ENCODE measurements at places on chromosomes 16 and 17.

DNA sequence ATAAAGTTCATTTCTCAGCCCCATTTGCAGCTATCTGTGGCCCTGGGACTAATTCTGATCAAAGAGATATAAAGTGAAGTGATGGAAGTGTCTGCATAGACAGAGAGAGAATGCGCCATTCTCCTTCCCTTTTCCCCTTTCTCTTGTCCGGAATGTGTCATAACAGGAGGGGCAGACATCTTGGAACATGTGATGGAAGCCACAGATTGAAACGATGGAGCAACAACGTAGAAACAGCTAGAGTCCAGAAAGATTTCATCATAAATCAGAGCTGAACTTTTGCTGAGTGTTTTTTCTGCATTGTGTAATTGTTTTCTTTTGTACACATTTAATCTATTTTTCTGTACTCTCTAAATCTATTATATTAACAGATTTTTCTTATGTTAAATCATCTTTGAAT lies 11.3 kb downstream of the ASGR1 start:
- no peak for DNase-seq

- DNase-seq = no peak
These were observed 51.4 kb downstream of the MFSD11 start for GRCh38 chr17:76789235-76789788.

GRCh38 chr17:49439673-49440571 lies 25.2 kb upstream of the PHB1 start:
- no peak for DNase-seq

DNA sequence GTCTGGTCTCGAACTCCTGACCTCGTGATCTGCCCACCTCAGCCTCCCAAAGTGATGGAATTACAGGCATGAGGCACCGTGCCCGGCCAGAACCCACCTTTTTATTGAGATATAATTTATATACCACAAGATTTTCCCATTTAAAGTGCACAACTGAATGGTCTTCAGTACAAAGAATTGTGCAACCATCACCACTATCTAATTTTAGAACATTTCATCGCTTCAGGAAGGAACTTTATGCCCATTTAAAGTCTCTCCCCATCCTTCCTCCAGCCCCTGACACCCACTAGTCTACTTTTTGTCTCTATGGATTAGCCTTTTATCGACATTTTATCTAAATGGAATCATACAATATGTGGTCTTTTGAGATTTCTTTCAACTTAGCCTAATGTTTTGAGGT lies 25.4 kb upstream of the HELZ start:
- DNase-seq = no peak

- no peak for DNase-seq
These were observed 608.9 kb upstream of the SALL1 start for GRCh38 chr16:51759999-51760398.

- no peak for DNase-seq
These were observed 3.3 kb upstream of the SLC38A8 start for GRCh38 chr16:84045818-84046470.

DNA sequence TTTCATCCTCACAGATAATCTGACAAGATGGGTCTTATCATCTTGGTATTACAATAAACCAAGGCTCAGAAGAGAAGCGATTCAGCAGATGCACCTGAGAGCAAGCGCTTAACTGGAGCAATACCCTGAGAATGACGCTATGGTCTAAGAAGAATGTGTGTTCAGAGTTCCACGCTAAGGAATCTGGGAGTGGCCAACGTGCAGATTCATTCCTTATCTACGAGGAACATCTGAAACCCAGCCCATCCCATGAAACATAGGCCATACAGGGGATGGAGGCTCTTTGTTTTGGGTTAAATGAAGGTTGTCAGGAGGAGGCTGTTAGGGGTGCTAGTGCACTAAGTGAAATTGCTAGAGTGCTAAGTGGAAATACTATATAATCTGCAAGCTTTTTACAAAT lies 28.5 kb upstream of the KDM8 start:
- no peak for DNase-seq

DNA sequence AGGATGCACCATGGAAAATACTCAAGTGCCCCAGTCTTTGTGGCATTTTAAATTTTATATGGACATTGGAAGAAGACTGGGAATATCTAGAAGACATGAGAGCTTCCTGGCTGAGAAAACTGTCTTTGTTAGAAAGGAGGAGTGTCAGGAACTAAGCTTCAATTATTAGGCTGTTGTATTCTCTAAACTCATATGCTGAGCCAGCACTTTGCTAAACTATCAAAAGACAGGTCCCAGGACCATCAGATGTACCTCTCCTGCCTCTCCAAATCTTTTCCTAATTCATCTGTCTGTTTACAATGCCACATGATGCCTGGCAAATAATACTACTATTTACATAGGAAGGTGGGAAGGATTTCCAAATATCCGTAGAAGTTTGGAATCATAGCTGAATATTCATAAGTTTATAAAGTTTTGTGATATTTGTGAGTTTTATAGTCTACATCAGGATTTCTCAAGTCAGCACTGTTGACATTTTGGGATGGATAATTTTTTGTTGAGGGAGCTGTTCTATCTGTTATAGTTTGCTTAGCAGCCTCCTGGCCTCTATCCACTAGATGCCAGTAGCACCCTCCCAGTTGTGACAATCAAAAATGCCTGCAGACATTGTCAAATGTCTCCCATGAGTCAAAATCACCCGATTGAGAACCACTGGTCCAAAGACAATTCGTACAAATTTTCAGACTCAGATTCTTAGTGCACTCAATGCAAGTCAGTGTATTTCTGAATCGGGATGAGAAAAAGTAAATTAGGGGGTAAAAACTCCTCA lies 61.2 kb upstream of the NETO2 start:
- no peak for DNase-seq

- DNase-seq = no peak
These were observed 2.0 kb downstream of the GPT2 start for GRCh38 chr16:46885960-46886763.

DNA sequence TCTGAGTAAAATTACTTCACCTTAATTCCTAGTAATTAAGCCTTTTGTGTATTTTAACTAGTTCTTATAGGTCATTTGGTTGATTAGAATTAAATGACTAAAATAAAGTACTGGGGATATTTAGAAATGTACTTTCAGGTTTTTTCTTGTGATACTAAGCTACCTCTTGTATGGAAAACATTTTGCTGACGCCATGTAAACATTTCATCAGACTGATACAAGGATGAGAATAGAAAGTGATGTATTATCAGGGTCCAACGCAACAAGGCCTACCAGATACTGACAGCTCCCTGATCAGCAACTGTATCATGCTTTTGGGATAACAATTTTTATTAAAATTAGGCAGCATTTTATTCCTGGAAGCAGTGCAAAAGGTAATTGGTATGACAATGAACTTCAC lies 1.7 kb downstream of the SMARCE1 start:
- DNase-seq = no peak

GRCh38 chr16:88325976-88326375 lies 56.8 kb upstream of the ZNF469 start:
- no peak for DNase-seq

DNA sequence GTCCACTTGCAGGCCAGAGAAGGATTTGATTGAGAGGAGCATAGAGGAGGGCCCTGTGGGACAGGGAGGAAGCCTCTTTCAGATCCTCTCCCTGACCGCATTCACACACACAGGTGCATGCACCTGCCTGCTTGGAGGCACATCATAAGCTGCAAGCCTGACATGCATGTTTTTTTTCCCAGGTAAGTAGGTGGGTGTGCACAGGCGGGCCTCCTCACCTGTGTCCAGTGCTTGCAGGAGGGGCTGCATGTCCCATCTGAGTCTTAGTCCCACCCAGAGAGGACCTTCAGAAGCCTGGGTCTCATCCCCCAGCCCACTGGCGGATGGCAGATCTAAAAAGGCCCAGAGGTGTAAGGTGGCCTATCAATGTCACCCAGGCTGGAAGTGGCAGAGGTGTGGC lies 130.8 kb downstream of the TMEM132E start:
- no peak for DNase-seq

DNA sequence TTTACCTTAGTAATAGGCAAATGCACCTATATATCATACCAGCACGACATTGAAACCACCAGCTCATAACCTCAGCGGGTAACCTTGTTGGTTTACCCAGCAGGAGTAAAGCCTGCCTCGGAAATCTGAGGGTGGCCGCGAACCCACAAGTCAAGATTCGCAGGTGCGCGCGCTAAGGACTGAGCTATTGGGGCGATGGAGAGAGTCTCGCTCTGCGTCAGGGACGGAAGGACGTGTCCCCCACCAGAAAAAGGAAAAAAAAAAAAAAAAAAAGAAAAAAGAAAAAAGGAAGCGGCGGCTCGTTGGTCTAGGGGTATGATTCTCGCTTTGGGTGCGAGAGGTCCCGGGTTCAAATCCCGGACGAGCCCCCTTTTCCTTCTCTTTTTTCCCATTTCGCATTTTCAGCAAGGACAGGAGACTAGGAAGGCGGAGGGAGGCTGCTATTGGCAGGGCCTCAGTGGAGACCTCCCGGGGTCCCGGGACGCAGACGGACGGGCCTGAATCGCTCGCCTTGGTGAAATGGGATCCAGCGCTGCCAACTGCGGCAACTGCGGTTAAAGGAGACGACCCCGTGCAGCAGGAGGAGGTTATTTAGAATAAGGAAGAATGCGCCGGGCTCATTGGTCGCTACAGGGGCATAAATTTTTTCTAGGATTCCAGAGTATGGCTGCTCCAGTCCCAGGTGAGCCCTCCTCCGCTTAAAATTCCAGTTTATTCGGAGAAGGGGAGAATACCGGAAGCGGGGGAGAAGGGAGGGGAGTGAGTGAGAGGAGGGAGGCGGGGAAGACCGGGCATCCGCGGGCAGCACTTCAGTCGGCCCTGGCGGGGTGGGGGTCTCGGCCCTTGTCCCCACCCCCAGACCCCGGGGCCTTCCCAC lies at the start of gene OR1F1:
Gene OR1F1, plus strand, starts transcription at position 407 of the 877 bp plus-strand sequence.
- no peak for DNase-seq

GRCh38 chr17:83175119-83175821 lies 95.9 kb downstream of the METRNL start:
- no peak for DNase-seq

GRCh38 chr16:19179546-19180490 lies 11.8 kb downstream of the SYT17 start:
- no peak for DNase-seq

DNA sequence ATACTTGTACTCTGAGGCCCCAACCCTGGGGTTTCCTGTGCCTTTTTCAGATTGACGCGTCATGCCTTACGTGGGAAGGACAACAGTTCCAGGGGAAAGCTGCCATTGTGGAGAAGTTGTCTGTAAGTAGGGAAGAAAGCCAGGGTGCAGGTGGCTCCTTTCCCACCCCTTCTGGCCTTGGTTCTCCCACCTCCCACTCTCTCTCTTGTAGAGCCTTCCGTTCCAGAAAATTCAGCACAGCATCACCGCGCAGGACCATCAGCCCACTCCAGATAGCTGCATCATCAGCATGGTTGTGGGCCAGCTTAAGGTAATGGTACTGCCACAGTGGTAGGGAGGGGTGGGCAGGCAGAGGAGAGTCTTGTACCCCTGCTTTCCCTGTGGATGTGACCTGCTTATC lies 4.6 kb upstream of the EDC4 start:
- no peak for DNase-seq

- DNase-seq = no peak
These were observed 33.8 kb upstream of the CMIP start for GRCh38 chr16:81410643-81411293.

- DNase-seq = no peak
These were observed 434 bp upstream of the CPSF4L start for GRCh38 chr17:73261952-73262675.

DNA sequence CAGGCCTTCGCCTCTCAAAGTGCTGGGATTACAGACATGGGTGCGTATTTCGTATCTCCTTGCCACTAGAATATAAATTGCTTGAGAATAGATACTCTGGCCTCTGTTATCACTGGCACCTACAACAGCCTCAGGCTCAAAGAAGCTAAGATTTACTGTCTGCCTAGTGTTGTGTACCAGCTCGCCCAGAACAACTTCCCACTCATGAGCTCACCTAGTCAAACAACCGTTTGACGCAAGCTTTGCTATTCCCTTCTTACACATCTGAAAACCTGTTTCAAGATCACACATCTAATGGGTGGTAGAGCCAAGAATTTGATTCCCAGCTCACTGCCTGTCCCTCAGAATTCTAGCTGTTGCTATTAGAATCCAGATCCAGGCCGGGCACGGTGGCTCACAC lies 24.4 kb downstream of the MIS12 start:
- DNase-seq = no peak

- no peak for DNase-seq
These were observed 7.5 kb upstream of the UMOD start for GRCh38 chr16:20359997-20360396.

DNA sequence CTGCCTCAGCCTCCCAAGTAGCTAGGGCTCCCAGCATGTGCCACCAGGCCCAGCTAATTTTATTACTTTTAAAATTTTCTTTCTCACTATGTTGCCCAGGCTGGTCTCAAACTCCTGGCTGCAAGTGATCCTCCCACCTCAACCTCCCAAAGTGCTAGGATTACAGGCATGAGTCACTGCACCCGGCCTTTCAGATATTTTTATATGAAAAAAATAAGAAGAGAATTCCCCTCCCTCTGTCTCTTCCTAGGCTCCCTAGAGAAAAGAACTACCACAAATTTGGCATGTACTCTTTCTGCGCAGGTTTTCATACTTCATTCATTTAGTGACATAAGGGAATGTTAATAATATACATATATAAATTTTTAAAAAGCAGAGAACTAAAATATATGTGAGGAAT lies 21.7 kb upstream of the SMURF2 start:
- no peak for DNase-seq

GRCh38 chr17:15184872-15185624 lies 80.1 kb downstream of the PMP22 start:
- no peak for DNase-seq

- DNase-seq = no peak
These were observed 8.0 kb upstream of the SLC12A3 start for GRCh38 chr16:56856876-56857447.

DNA sequence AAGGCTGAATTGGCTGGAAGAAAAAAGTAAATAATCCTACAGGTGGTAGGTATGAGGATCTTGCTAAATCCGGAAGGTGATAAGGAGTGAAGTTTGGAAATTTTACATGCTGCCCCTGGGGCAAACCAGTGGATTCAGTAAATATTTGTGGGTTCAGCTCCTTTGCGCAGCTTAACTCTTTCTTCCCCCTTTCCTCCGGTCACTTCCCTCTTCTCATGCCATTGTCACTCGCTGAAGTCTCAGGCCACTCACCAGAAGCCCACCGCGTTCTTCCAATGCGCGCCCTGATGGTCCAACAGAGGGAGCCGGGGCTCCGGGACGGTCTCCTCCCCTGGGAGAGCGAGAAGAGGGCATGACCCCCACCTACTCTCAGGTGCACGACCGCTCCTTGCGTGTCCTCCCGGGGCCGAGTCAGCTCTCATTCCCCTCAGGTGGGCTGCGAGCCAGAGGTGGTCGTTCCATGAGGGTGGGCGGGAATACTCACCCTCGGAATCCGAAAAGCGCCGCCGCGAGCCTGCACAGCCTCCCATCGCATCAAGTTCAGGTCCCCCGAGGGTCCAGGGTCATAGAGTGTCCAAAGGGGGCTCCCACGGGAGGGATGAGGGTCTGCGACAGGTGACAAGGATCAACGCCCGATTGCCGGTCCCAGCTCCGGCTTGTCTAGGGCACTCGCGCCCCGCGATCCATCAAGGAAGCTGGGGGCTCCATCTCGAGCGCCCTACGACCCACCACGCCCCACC lies 474 bp downstream of the CLN3 start:
- DNase-seq = no peak

- no peak for DNase-seq
These were observed 222.9 kb downstream of the PRKCA start for GRCh38 chr17:66525338-66525737.

GRCh38 chr17:77466596-77467223 lies 325.9 kb downstream of the SEC14L1 start:
- DNase-seq = no peak
